ENCODE measurements at places on chromosomes 3 and 15.
A peak's percentile ranks its signal among the peaks of the same experiment; 100 is the strongest.

GRCh38 chr3:176872771-176873209 lies 324.5 kb downstream of the TBL1XR1 start:
- DNase-seq: no peak

- no peak for DNase-seq
Measured at GRCh38 chr3:45915059-45915439, 28.2 kb upstream of the CXCR6 start.

GRCh38 chr15:66850078-66850991 lies 148.3 kb downstream of the SMAD6 start:
- DNase-seq: peak; percentile 64

GRCh38 chr15:91265416-91265940 lies 165.4 kb downstream of the SV2B start:
- no peak for DNase-seq

- no peak for DNase-seq
Measured at GRCh38 chr15:56996746-56997470, 78.5 kb downstream of the TCF12 start.

DNA sequence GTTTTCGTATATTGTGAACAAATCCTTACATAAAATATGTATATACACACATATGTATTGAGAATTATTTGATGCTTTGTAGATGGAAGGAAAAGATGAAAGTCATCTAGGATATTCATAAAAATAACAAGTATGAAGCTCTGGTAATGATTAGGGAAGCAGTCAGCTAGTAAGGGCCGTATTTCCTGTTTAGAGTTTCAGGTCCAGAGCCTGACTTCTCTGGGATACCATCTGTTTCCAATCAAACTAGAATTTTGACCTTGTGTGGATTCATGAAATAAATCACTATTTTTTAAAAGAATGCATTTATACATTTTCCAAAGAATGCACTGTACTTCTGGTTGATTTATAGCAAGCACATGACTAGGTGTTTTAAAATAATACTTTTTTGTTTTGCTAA lies 156.1 kb upstream of the CGNL1 start:
- DNase-seq: no peak

GRCh38 chr15:68653031-68653635 lies 74.3 kb downstream of the CORO2B start:
- DNase-seq: peak; percentile 64

- no peak for DNase-seq
Measured at GRCh38 chr3:46659285-46659684, 34.2 kb downstream of the ALS2CL start.

GRCh38 chr3:41673650-41674049 lies 288.3 kb downstream of the ULK4 start:
- no peak for DNase-seq

DNA sequence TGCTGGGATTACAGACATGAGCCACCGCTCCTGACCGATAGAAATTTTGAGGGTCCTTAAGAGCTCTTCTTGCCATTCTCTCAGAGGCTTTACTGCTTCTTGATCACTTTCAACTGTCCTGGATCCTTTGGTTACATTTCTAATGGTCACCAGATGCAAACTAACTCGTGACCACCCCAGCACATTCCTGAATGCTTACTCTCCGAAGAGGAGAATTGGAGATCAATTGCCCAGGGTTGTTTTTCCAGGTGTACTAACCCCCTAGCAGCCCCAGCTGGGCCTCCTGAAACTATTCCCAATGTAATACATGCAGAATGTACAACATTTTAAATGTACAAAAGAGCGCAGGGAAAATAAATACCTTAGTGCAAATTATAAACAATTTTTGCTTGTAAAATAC lies 65.1 kb upstream of the TBL1XR1 start:
- DNase-seq: no peak

GRCh38 chr15:70825841-70826240 lies 28.1 kb downstream of the LARP6 start:
- DNase-seq: no peak

DNA sequence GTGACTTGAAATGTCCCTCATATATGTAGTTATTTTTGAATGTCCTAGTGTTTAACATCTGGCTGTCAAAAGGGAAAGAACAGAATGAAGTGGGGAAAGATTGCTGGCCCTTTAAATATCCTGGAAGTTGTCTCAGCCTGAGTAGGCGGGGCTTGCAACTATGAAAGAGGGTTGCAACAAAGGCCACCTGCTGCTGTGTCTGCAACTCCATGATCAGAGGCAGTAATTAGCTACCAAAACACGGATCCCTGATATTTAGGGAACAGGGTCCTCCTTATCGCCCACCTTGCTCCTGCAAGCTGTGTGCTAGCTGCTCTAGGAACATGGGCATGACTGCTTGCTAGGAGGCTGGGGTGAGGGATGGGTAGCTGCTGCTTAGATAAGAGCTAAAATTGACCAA lies 100.2 kb upstream of the CFAP20DC start:
- DNase-seq: no peak

DNA sequence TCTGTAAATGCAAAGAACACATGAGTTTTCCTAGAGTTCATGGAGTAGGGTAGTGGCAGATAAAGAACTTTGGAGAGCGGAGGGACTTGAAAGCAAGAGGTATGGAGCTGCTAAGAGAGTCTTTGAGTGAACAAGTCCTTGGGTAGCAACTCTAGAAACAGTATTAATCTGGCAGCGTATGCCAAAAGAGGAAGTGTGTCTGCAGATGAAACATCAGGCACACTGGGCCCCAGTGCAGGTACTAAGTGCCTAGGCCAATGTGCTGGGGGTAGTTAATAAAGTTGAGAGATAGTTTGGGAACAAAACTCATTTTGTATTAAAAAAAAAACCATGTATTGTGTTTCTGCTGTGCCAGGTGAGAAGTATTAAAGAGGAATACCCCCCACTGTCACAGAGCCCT lies 223.0 kb upstream of the STRIT1 start:
- DNase-seq: no peak

DNA sequence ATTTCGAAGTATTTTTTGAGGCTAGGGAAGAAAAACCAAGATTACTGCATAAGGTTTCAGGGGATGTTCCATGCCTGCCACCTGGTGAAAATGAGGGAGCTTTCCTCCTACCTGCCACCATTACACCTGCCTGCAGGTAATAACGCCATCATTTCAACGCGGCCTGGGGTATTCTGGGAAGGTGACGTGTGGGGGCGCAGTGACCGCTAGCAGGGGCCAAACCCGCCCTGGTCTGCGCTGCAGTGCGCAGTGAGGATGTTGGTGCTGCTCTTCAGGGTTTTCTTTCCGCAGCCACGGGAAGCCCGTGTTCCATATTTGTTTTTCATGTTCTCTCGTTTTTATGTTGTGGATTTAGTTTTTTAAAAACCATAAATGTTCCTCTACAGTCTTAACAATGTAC lies 37.4 kb upstream of the SNRPN start:
- no peak for DNase-seq

GRCh38 chr3:154540950-154541604 lies 111.1 kb upstream of the GPR149 start:
- no peak for DNase-seq

DNA sequence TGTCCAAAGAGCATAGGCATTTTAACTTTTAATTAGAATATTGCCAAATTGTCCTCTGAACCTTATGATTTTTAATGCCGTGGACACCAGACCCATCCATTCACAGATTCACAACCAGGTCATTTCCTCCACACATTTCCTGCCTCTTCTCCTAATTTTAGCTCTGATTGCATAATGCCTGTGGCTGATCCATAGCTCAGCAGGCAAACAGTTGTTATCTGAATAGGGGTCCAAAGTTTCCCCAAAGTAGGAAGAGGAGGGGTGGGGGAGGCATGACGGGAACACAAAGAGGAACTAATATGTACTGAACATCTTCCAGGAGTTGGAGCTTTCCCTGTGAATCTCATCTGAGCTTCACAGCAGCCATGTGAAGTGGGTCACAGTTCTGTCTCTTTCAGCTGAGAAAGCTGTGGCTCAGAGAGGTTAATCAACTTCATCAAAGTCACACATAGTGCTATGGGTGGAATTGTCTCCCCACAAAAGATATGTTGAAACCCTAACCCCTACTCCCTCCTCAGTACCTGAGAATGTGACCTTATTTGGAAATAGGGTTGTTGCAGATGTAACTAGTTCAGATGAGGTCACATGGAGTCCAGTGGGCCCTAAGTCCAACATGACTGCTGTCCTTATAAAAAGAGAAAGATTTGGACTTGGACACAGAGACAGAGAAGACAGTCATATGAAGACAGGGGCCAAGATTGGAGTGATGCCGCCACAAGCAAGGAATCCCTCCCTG lies 106.7 kb upstream of the AGBL1 start:
- no peak for DNase-seq

GRCh38 chr15:101657968-101658784 lies 6.0 kb upstream of the TM2D3 start:
- no peak for DNase-seq

DNA sequence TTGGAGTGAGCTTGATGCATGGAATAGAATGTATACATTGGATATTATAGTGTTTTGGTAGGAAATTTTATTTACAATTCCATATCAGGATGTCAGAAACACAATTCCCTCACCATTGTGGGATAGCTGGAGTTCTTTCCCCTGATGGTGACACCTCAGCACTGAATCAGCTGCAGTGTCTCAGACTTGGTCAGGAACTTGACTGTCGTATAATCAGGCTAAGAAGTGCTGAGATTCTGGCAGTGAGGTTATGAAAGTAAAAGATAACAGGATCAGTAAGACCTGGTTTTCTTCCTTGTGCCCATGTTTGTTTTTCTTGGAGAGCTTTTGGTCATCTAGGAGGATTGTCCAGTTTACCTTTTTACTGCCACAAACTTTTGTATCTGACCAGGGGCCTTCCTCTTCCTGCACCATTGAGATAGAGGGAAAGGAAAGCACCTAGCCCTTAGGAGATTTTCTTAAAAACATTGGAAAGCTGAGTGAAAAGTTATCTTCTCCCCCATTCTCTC lies 27.3 kb upstream of the ST3GAL6 start:
- DNase-seq: no peak

DNA sequence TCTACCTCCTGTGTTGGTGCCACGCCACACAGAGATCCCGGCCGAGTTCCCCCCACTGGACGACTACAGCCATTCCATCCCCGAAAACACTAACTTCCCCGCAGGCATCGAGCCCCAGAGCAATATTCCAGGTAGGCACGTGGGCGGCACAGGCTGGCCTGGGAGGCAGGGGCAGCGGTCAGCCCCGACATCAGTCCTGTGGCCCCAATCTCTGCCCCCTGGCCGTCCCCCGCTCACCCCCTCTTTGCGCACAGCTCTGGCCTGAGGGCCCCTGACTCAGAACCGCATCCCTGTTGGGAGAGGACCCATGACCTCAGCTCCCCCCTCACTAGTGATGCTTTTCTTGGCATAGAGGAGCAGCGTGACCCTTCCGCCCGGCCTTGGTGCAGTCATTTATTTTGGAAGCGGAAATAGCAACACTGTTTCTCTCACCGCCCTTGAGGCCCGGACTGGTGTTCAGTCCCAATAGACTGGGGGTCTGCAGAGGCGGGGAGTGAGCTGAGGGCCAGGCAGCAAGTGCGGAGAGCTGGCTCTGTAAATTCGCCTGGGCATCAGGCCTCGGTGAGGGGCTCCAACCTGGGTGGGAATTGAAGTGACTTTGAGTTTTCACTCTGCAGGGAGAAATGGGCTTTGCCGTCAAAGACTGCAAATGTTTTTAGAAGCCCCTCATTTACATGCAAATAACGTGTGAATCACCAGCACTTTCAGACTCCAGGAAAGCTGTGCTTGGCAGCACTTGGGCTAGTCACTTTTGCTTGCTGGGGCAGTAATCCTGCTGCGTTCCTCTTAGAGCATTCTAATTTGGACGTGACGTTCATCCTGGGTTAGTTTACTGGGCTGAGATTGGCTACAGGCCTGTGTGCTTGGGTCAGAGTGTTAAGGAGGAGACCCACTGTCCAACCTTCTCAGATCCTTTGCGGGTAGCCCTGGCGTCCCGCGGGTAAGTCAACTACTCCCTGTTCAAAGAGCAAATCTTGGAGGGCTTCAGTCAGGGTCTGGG lies 88.9 kb downstream of the AAGAB start:
- no peak for DNase-seq

- DNase-seq: no peak
Measured at GRCh38 chr15:68593341-68593740, 14.5 kb downstream of the CORO2B start.

GRCh38 chr3:78268716-78269668 lies 1229.1 kb downstream of the ROBO2 start:
- no peak for DNase-seq

- DNase-seq: no peak
Measured at GRCh38 chr3:36941658-36942057, 3.2 kb downstream of the TRANK1 start.

GRCh38 chr3:180530276-180530675 lies 71.7 kb upstream of the TTC14 start:
- no peak for DNase-seq

DNA sequence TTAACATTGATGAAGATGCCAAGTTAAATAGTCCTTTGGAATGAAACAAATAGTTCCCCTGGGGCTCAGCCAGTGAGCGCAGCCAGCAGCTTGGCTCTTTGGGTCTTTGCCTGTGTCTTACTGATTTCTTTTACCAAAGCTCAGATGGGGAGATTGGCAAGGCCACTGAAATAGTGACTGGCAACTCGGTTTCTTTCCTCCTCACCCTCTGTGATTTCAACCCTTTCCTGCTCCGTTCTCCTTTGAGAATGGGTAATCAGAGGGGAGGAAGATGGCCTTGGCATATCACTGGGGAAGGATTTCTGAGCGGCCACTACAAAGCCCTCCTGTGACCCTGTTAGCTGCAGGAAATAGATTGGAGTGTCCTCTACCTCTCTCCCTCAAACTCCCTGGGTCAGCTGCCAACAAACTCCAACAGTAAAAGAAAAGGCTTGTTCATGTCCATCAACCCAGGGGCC lies 337.1 kb upstream of the LRRFIP2 start:
- no peak for DNase-seq

DNA sequence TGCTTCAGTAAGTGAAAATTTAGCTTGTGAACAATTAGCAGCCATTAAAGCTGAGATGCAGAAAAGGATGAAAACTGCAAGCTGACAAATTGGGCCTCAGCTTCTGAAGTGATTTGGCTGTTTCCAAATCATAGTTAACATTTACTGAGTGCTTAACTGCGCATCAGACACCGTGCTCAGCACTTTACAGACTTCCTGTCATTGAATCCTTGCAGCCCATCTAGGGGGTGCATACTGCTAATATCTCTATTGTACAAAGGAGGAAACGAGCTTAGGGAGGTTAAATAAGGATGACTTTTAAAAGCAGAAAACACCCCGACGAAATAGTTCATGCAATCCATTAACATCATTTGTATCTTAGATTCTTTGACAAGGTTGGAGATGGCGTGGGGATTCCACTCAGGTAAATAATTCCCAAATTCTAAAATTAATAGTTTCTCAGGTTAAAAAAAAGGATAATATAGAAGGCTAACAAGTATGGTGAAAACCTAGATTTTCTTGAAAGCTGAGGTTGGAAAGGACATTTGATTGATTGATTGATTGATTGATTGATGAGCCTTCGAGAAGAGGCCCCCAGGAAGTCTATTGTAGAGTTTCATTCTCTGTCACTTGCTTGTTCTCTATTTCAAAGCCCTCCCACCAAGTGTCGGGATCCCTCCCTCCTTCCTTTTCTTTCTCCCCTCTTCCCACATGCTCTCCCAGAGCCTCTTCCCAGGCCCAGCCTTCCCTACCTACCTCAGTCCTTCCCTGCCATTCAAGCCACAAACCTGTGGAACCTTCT lies 23.5 kb upstream of the EPHB3 start:
- DNase-seq: no peak
